ENCODE measurements at places on chromosomes 2 and 18.

DNA sequence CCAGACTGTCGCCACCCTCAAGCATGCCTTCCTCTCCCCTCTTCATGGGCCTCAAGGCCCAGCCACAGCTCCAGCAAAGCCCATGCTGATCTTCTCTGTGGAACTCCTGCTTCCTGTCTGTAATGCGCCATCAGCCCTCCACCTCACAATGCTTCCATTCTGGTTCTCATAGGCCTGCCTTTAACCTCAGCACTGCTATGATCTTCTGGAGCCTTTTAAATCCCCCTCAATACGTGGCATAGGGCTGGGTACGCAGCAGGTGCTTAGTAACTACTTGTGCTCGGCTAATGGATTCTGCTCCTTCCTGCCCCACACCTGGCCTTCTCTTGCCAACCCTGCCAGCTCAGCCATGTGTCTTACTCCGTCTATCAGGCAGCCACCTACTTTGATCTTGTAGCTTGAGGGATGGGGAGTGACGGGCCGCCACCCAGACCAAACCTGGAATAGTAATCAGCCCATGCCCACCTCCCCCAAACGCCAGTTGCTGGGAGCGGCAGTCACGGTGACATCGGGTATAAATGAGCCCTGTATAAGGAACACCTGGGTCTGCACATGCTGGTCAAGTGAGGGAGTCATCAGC, 106.7 kb upstream of the MCFD2 start:
- no peak overlapping the region for H3K27ac ChIP-seq
- no peak overlapping the region for H3K4me3 ChIP-seq
- no peak for DNase-seq
- H3K4me1 ChIP-seq, result no peaks in the 10 kb centered on the region

DNA sequence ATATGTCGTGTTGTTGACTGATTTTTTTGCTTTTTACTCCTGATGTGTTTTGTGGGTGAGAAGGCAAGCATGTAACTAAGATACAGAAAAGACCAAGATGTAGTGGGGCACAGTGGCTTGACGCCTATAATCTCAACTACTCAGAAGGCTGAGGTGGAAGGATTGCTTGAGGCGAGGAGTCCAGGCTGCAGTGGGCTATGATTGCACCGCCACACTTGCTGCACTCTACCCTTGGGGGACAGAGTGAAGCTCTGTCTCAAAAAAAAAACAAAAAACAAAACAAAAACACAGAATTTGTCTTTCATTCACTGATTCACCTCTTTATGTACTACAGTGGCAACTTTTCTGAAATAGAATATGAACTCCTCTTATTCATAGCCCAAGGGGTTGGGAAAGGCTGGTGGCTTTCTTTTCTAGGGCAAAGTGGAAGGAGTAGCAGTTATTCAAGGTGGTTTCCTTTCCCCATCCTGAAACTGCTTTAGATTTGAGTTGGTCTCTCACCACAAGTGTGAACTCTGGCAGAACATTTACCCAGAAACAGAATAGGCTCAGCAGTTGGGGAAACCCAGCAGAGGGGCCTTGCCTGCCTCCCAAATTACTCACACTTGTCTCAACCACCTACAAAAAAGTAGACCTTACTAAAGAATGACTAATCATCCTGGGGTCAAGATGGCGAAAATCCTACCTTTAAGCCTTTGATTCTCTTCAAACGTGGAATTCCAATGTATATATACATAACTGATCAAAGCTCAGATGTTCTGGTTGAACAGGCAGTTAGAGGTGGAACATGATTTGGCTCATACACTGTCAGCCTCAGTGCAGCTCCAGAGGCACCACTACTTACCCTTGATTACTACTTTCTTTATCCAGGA, 6.5 kb downstream of the TANK start:
- DNase-seq, result peak; percentile 35
- H3K36me3 ChIP-seq, result peaks cover 11% of the 10 kb centered on the region
- peak overlapping the region; percentile 56 for H3K27ac ChIP-seq
- H3K4me1 ChIP-seq, result peaks cover 10% of the 10 kb centered on the region
- H3K27me3 ChIP-seq, result no peaks in the 10 kb centered on the region
- no peak overlapping the region for H3K4me3 ChIP-seq

DNA sequence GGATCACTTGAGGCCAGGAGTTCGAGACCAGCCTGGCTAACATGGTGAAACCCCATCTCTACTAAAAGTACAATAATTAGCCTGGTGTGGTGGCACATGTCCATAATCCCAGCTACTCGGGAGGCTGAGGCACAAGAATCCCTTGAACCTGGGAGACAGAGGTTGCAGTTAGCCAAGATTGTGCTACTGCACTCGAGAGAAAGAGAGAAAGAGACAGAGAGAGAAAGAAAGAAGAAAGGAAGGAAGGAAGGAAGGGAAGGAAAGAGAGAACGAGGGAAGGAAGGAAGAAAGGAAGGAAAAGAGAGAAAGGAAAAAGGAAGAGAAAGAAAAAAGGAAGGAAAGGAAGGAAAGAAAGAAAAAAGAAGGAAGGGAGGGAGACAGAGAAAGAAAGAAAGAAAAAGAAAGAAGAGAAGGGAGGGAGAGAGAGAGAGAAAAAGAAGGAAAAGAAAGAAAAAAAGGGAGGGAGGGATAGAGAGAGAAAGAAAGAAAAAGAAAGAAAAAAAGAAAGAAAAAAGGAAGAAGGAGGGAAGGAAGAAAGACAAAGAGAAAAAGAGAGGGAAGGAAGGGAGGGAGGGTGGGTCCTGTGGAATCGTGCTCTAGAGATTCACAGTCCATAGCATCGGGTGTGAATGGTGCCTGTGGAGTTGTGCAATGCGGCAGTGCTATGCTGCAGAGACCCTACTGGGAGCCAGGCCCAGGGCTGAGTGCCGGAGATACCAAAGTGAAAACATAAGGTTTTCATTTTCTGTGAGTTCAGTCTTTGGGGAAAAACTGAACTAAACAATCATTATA, 4.6 kb upstream of the SDC1 start:
- no peak overlapping the region for H3K27ac ChIP-seq
- H3K27me3 ChIP-seq, result no peaks in the 10 kb centered on the region
- H3K4me3 ChIP-seq, result no peak overlapping the region
- no peak for DNase-seq
- H3K36me3 ChIP-seq, result no peaks in the 10 kb centered on the region

GRCh38 chr2:47174733-47175361, 19.7 kb upstream of the STPG4 start:
- H3K4me3 ChIP-seq, result peak overlapping the region; percentile 89
- H3K27me3 ChIP-seq, result no peaks in the 10 kb centered on the region
- DNase-seq, result peak; percentile 62
- peak overlapping the region; percentile 97 for H3K27ac ChIP-seq

- no peak overlapping the region for H3K27ac ChIP-seq
- H3K4me1 ChIP-seq, result peaks cover 20% of the 10 kb centered on the region
- H3K4me3 ChIP-seq, result no peak overlapping the region
- no peak for DNase-seq
- H3K27me3 ChIP-seq, result no peaks in the 10 kb centered on the region
- no peaks in the 10 kb centered on the region for H3K36me3 ChIP-seq
These were observed 34.1 kb downstream of the ASAP2 start for GRCh38 chr2:9240745-9241144.

GRCh38 chr2:239712755-239713154, 311.9 kb upstream of the HDAC4 start:
- H3K36me3 ChIP-seq, result no peaks in the 10 kb centered on the region
- DNase-seq, result no peak
- H3K4me3 ChIP-seq, result no peak overlapping the region
- H3K27ac ChIP-seq, result no peak overlapping the region
- H3K27me3 ChIP-seq, result no peaks in the 10 kb centered on the region
- H3K4me1 ChIP-seq, result no peaks in the 10 kb centered on the region

DNA sequence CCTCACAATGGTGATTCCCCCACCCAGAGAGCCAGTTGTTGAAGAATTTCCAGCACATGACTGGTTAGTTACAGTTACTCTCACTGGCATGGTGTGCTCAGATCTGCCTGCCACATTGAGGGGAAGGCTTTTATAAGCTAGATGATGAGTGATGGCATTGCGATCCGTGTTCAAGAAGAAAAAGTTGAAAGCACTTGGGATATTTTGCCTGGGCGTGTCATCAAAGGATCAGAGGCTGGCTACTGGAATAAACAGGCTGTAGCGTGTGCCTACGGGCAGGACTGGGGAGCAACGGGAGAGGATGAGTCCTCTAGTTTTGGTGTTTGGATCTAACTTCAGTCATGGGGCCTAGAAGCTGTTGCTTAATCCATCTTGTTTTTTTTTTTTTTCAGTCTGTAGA, 175.0 kb downstream of the SETBP1 start:
- peaks cover 2% of the 10 kb centered on the region for H3K27me3 ChIP-seq
- H3K4me3 ChIP-seq, result no peak overlapping the region
- no peak overlapping the region for H3K27ac ChIP-seq
- DNase-seq, result no peak
- H3K36me3 ChIP-seq, result no peaks in the 10 kb centered on the region

DNA sequence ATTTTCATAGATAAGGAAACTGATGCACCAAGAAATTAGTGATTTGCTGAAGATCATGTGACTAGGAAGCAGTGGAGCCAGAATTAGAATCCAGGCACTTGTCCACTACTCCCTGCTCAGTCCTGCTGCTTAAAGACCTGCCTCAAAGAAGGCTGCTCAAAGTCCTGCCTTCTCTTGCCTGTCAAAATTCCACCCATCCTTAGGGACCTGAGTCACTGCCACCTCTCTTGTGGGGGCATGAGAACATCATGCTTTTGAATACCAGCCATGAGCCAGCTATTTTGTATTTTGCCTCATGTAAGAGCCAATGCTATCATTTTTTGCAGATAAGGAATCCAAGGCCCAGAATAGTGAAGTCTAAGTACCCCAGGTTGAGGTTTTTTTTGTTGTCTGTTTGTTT, 47.1 kb downstream of the DDX1 start:
- no peaks in the 10 kb centered on the region for H3K27me3 ChIP-seq
- no peak overlapping the region for H3K27ac ChIP-seq
- H3K36me3 ChIP-seq, result peaks cover 6% of the 10 kb centered on the region
- H3K4me3 ChIP-seq, result no peak overlapping the region
- peak; percentile 71 for DNase-seq
- H3K4me1 ChIP-seq, result peaks cover 2% of the 10 kb centered on the region

- H3K4me1 ChIP-seq, result no peaks in the 10 kb centered on the region
- no peak for DNase-seq
- H3K27ac ChIP-seq, result no peak overlapping the region
- no peak overlapping the region for H3K4me3 ChIP-seq
These were observed 85.7 kb upstream of the EPHA4 start for GRCh38 chr2:221657806-221658205.

- peaks cover 10% of the 10 kb centered on the region for H3K4me1 ChIP-seq
- H3K27ac ChIP-seq, result no peak overlapping the region
- no peak overlapping the region for H3K4me3 ChIP-seq
These were observed 20.0 kb downstream of the EMX1 start for GRCh38 chr2:72937356-72937669.
